ENCODE measurements at places on chromosomes 2 and 18.

GRCh38 chr2:8378016-8378810 is 303.6 kb upstream of the ID2 start:
- DNase-seq: peak; percentile 40

- no peak for DNase-seq
Observed at GRCh38 chr2:202790676-202791075, 80.9 kb downstream of the ICA1L start.

GRCh38 chr2:177665328-177665727 is 272.8 kb downstream of the AGPS start:
- no peak for DNase-seq

DNA sequence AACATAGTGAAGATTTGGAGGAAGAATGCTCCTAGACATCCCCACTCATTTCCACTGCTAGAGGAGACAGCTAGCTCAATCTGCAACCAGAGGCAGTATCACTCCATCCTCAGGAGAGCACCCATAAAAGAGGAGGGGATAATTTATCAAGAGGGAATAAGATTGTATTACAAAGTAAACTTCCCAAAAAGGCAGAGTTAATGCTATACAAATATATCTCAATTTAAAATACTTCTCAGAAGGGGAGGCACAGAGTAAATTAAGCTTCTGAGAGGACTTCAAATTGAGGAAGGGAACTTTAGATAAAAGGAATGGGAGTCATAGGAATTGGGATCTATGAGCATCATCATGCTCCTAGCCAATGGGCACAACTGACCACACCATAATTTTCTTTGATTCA is 29.1 kb downstream of the EXOC6B start:
- no peak for DNase-seq

- DNase-seq: peak; percentile 87
Observed at GRCh38 chr2:3303583-3304406, 73.8 kb downstream of the EIPR1 start.

DNA sequence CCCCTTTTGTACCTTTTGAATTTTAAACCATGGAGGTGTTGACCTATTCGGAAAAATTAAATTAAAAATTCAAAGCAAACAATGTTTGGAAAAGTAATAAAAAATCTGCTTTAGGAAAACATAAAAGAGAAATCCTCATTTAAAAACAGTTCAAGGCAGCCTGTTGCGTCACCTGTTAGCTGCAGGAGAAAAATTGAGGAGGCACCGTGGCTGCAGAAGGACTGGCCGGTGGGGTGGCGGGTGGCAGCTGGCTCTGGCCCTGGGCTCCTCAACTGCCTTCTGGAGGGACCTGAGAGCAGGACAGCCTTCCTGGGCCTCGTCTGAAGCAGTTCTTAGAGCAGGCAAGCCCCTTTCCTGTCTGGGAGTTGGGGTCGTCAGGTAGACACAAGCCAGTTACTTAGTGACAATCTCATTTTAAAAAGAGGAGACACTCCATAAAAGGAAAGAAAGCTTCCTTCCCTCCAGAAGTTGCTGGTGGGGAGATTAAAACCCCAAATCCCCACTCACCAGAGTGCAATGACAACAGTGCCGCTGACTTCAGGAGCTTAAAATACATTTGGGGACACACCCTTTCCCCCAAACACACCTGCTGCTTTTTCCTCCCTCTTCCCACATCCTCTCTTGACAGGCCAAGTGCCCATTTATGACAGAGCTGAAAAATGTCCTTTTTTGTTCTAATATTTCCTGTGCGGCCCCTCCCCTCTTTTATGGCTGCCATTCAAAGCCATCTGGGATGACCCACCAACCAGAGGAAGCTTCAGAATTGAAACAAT is 9.7 kb downstream of the ZBTB7C start:
- DNase-seq: no peak

- DNase-seq: no peak
Observed at GRCh38 chr2:235244255-235245220, 249.3 kb upstream of the AGAP1 start.

- DNase-seq: no peak
Observed at GRCh38 chr2:241129086-241129871, 20.0 kb downstream of the PASK start.

All from GM20000 (cell line).